ENCODE measurements at places on chromosomes 11 and 22. TPM values are rescaled to one million over a fixed set of nuclear protein-coding genes. Genes with fewer than 3 reads are reported as not detected.

RAB36 gene
- total RNA-seq, result 3.3 TPM

NPAS4 gene
- total RNA-seq, result not detected

ANO5 gene
- total RNA-seq, result 8.4 TPM

NNMT gene
- 202 TPM for total RNA-seq

RFPL3 gene
- not detected for total RNA-seq

KCNA4 gene
- total RNA-seq, result not detected
